ENCODE measurements at places on chromosomes 1 and 21.
A peak's percentile ranks its signal among the peaks of the same experiment; 100 is the strongest.

DNA sequence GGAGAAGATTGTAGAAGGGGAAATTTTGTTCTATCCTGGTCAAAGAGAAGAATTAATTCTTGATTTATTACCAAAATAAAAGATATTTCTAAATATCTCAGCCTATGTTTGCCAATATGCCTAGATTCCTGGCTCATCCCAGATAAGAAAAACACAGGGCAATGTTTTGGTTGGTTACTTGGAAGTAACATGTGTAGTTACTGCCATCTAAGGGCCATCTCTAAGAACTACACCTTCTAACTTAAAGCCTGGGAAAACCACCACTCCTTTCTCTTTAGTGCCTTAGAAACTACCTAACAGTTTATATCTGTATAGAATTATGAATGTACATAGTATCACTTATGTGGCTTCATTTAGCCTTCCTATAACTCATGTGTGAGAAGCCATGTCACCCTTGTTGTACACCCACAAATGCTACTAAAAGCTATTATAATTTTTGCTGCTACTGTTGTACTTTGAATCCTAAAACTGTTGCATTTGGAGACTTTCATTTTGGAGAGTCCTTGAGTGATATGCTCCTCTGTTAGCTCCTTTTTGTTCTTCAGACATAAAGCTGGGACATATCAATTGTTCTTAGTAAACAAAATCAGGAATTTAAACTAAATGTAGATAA is 4.5 kb downstream of the AIM2 start:
- no peak overlapping the region for H3K4me3 ChIP-seq
- no peak overlapping the region for H3K27ac ChIP-seq
- H3K27me3 ChIP-seq = peaks cover 5% of the 10 kb centered on the region
- DNase-seq = no peak

DNA sequence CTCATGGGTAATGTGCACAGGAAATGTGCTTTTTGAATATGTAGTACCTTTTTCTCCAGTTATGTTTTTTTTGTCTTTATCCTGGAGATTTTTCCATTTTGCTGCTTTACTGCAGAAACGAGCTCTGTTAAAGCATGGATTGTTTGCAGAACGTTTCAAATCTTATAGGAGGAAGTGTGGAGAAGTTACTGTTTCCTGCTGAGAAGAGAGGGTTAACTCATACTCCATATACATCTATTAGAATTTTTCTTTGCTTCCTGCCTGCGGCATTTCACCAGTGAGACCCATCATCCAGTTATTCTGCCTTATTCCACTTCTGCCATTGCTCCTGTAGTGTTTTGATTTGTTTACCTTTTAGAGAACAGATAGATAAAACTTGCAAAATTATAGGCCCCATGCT is 2.0 kb downstream of the RPRD2 start:
- peaks cover 30% of the 10 kb centered on the region for H3K4me1 ChIP-seq
- H3K4me3 ChIP-seq = peak overlapping the region; percentile 96
- peaks cover 37% of the 10 kb centered on the region for H3K36me3 ChIP-seq
- no peaks in the 10 kb centered on the region for H3K27me3 ChIP-seq
- DNase-seq = no peak

GRCh38 chr21:29208682-29209059 is 78.2 kb downstream of the MAP3K7CL start:
- DNase-seq = no peak
- H3K4me3 ChIP-seq = no peak overlapping the region
- no peaks in the 10 kb centered on the region for H3K36me3 ChIP-seq
- no peak overlapping the region for H3K27ac ChIP-seq

DNA sequence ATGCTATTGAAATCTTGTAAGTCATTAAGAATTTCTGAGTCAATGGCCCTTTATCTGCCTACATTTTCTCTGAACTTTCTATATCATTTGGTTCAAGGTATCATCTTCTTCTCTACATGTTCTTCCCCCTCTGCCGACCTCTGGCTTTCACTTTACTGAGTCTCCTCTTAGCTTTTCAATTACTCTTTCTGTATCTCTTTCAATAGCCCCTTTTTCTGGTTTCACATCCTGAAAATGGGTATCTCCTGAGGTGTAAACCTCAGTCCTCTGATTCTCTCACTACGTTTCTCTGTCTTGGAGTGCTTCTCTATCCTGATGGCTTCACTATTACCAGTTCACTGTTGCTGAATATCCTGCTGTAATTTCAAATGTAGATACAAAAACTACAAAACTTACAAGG is 98.9 kb downstream of the LYST start:
- H3K4me3 ChIP-seq = no peak overlapping the region
- H3K4me1 ChIP-seq = peaks cover 9% of the 10 kb centered on the region
- peaks cover 19% of the 10 kb centered on the region for H3K36me3 ChIP-seq

DNA sequence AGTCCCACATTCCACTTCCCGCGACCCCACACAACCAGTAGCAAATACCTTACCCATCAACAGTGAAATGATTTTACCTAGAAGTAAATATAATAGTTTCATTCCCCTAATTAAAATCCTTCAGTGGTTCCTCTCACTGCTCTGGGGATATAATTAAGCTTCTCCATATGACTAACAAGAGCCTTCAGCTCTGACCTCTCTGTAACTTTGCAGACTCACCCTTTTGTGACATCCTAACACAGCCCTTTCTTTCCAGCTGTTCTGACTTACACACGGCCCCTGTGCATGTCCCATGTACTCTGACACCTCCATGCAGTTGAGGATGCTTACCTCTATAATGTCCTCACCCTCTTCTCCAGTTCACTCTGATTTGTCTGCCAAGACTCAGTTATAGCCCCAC is 137.3 kb upstream of the SPAG17 start:
- no peaks in the 10 kb centered on the region for H3K4me1 ChIP-seq
- H3K36me3 ChIP-seq = no peaks in the 10 kb centered on the region
- no peaks in the 10 kb centered on the region for H3K27me3 ChIP-seq
- no peak for DNase-seq
- no peak overlapping the region for H3K27ac ChIP-seq
- no peak overlapping the region for H3K4me3 ChIP-seq

DNA sequence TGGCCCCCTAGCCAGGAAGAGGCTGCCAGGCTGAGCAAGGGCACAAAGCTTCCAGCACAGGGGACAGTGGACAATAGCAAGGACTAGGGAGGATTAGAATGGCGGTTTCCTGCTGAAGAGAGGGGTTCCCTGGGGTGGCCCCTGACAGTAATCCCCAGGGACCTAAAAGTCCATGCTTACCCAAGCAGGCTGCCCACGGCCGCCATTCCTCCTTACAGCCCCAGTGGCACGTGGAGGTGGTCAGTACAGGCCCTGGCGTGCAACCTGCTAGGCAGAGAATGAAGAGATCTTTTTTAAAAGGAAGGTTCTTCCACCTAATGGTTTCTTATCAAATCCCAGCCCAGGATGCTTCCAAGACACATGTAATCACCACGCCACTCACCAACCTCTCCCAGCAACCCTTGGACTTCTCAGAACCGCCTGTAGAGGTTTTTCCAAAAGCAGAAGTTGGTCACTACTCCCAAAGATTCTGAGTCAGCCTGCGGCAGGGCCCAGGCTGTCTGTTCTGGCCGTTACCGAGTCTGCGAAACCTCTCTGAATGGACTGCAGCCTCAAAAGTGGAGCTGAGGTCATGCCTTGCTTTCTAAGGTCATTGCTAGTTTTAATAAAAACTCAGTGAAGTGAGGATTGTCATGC is 926 bp downstream of the MRPL55 start:
- no peaks in the 10 kb centered on the region for H3K27me3 ChIP-seq
- peak overlapping the region; percentile 96 for H3K27ac ChIP-seq
- H3K4me1 ChIP-seq = peaks cover 51% of the 10 kb centered on the region
- H3K4me3 ChIP-seq = peak overlapping the region; percentile 92
- no peak for DNase-seq

- no peak overlapping the region for H3K27ac ChIP-seq
- H3K27me3 ChIP-seq = peaks cover 33% of the 10 kb centered on the region
- DNase-seq = no peak
Measured at GRCh38 chr21:45020629-45021427, 53.6 kb upstream of the ADARB1 start.

DNA sequence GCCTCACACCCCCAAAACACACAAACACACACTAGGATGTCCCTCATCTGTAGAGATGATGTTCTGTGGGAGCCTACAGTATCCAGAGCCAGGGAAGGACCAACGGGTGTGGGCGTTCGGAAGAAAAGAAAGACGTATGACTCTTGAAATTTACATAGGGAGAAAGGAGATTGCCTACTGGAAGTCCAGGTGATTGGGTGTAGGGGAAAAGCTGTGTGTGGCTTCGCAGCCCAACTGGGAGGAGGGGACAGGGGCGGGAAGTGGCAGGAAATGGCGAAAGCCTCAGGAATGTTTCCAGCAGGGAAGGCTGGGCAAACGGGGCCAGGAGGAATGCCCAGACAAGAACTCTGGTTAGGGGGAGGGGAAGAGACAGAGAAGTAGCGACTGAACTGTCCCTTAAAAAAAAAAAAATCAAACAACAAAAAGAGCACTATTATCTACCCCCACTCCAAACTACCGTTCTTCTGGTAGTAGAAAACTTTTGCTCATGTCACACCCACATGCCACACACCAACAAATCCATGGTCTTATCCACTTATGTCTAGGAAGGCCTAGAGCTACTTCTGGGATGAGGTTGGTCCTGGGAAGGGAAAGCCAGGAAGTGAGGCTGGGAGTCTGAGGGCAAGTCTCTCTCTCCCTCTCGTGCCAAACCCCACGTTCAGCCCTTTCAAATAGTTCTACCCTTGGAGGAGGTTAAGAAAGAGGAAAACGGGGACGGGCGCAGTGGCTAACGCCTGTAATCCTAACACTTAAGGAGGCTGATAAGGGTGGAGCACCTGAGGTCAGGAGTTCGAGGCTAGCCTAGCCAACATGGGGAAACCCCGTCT is 1.8 kb upstream of the CKS1B start:
- peaks cover 48% of the 10 kb centered on the region for H3K4me1 ChIP-seq
- H3K36me3 ChIP-seq = peaks cover 33% of the 10 kb centered on the region
- peak overlapping the region; percentile 37 for H3K27ac ChIP-seq
- no peaks in the 10 kb centered on the region for H3K27me3 ChIP-seq
- H3K4me3 ChIP-seq = no peak overlapping the region

DNA sequence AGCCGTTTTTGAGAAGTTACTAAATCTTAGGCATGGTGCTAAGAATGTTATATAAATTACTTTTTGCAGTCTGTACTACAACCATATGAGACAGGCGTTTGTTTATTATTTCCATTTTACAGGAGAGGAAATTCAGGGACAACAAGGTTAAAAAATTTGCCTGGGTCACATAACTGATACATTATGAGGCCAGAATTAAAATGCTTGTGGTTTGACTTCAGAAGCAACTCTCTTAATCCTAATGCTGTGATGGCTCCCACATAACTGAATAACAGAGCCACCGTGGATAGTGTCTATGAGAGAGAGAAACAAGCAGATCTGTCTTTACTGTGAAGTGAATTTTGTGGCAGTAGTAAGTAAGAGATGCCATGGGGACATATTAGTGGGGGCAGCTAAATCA is 184.9 kb downstream of the NCAM2 start:
- DNase-seq = no peak
- no peak overlapping the region for H3K4me3 ChIP-seq
- H3K27me3 ChIP-seq = peaks cover 2% of the 10 kb centered on the region
- H3K27ac ChIP-seq = no peak overlapping the region

DNA sequence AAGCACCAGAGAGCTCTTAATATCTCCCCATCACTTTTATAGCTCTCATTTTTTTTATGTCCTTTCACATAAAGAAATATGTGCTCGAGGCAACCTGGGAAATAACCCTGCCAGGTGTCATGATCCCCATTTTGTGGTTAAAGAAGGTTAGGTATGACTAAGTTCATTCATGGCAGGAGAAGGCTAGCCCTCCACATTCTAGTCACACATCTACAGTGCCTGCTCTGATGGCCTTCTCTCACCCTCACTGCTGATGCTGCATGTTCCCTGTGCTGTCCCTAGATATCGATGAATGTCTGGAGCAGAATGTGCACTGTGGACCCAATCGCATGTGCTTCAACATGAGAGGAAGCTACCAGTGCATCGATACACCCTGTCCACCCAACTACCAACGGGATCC is 187.5 kb downstream of the TPR start:
- no peak overlapping the region for H3K4me3 ChIP-seq
- H3K4me1 ChIP-seq = peaks cover 1% of the 10 kb centered on the region
- DNase-seq = no peak
- no peak overlapping the region for H3K27ac ChIP-seq
- H3K36me3 ChIP-seq = no peaks in the 10 kb centered on the region

DNA sequence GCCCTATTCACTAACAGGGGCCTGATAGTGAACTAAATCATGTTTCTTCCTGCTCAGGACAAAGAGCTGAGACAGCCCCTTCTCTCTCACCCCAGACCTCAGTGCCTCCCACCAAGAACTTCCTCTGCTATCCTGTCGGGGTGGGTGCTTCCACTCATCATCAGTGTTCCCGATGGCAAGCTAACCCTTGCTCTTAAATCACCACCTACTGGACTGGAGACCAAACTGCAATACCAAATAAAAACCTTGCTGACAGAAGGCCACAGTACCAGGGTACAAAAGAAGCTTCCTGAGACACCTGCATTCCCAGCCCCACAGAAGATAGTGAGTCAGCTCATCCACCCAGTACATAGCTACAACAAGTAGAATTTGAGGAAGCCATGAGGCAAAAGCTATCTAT is 799.5 kb downstream of the LTN1 start:
- no peak overlapping the region for H3K27ac ChIP-seq
- no peaks in the 10 kb centered on the region for H3K36me3 ChIP-seq
- no peaks in the 10 kb centered on the region for H3K4me1 ChIP-seq
- no peak for DNase-seq
- H3K27me3 ChIP-seq = no peaks in the 10 kb centered on the region
- no peak overlapping the region for H3K4me3 ChIP-seq

DNA sequence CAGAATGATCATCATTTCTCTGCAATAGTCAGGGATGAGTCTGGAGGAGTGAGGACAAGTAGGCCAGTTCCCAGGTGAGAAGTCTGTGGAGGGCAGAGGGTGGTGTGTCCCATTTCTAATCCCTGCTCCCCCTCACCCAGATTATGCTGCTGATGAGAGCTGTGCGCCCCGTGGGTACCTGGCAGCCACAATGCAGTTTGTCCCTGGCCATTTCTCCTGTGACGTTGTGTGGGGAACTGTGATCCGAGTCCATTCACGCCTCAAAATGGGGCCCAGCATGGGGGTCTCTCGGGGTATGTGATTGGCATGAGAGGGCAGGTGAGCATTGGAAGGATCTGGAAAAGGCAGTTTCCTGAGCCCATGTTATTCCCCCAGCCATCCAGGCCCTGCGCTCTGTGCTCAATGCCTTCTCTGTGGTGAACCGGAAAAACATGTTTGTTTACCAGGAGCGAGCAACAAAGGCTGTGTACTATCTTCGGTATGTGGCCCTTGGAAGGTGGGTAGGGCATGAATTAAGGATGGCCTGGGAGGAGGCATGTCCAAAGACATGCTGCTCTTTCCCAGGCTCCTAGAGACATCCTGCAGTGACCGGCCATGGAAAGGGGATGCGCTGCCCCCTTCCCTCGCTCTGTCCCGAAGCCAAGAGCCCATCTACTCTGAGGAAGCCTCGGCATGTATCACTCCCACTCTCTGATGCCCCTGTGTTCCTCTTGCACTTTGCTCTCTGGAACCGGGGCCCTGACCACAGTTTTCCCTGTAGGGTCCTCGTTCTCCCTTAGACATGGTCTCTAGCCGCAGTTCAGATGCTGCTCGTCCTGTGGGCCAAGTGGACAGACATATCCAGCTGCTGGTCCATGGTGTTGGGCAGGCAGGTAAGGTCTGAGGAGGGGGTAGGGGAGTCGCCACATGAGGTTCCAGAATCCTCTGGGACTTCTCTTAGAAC is 16.4 kb downstream of the HYI start:
- H3K27ac ChIP-seq = no peak overlapping the region
- peaks cover 23% of the 10 kb centered on the region for H3K36me3 ChIP-seq
- H3K27me3 ChIP-seq = no peaks in the 10 kb centered on the region
- no peaks in the 10 kb centered on the region for H3K4me1 ChIP-seq

- H3K4me3 ChIP-seq = no peak overlapping the region
- peaks cover 4% of the 10 kb centered on the region for H3K36me3 ChIP-seq
- H3K27me3 ChIP-seq = no peaks in the 10 kb centered on the region
- no peak for DNase-seq
- peaks cover 10% of the 10 kb centered on the region for H3K4me1 ChIP-seq
Measured at GRCh38 chr1:109691759-109692158, 4.1 kb downstream of the GSTM1 start.

All from activated CD8-positive, alpha-beta T cell treated with anti-CD3 and anti-CD28 coated beads, Interleukin-2, amount 10 ng/mL, durations not matched to agents 7 days and 5 days (primary cell).